ENCODE measurements at places on chromosomes 2 and 18. TPM values are rescaled to one million over a fixed set of nuclear protein-coding genes. Genes with fewer than 3 reads are reported as not detected.

GRCh38 chr18:44180683-44181082 lies 500.0 kb upstream of the SETBP1 start:
- no peak for DNase-seq

- no peak for DNase-seq
Measured at GRCh38 chr18:77112747-77113092, 19.9 kb downstream of the MBP start.

GRCh38 chr2:229553091-229553490 lies 161.3 kb downstream of the DNER start:
- DNase-seq: no peak

- no peak for DNase-seq
Measured at GRCh38 chr2:13508671-13509070, 791.9 kb downstream of the TRIB2 start.

GRCh38 chr2:29293830-29294438 lies 178.7 kb downstream of the CLIP4 start:
- peak; percentile 55 for DNase-seq

Gene GALNT14
- total RNA-seq: 68.4 TPM

Gene RGPD4
- not detected for total RNA-seq

Gene RNASEH1
- total RNA-seq: 28.1 TPM

Gene CCDC74A
- total RNA-seq: 5.6 TPM

Measured in HT-29 (cell line).